Neural crest cell (in vitro differentiated cells): ENCODE measurements at places on chromosomes 3 and 15.

DNA sequence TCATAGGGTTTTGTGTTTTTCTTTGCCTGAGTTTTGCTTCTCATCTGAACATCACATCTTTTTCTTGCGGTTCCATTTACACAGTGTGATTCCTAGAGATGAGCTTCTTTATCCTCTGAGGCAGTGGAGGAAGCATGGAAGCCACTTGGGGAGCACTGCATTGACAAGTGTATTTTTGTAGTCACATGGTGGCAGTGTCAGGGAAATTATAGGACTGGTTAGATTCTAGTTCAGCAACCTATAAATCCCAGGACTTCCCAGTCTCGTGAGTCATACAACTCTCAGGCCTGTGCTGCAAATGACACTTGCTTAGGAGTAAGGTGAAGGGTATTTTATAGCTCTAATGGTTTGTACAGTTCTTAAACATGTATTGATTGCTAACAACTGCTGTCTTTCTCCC lies 58.4 kb downstream of the RBM6 start:
- no peak for DNase-seq

- DNase-seq = no peak
Measured at GRCh38 chr3:9754678-9755077, 4.9 kb downstream of the OGG1 start.

DNA sequence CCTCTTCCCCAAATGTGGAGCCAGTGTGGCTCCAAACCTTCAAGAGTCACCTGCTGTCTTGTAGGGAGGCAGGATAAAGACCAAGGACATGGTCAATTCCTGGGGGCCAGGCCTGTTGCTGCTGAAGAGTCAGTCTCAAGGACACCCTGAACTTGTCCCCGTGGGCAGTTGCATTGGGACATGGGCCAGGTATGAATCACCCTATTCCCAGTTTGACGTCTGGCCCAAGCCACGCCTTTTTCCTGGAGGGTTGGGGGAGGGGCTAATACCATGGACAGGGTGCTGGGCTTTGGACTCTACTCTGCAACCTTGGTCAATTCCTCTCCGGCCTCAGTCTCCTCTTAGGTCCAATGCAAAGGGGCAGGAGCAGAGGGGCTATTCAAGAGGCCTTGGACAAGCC lies 10.4 kb downstream of the ATP2B2 start:
- DNase-seq = no peak

- DNase-seq = no peak
Measured at GRCh38 chr3:135862361-135862760, 103.2 kb upstream of the PPP2R3A start.

GRCh38 chr3:11818033-11818432 lies 28.7 kb downstream of the TAMM41 start:
- no peak for DNase-seq

DNA sequence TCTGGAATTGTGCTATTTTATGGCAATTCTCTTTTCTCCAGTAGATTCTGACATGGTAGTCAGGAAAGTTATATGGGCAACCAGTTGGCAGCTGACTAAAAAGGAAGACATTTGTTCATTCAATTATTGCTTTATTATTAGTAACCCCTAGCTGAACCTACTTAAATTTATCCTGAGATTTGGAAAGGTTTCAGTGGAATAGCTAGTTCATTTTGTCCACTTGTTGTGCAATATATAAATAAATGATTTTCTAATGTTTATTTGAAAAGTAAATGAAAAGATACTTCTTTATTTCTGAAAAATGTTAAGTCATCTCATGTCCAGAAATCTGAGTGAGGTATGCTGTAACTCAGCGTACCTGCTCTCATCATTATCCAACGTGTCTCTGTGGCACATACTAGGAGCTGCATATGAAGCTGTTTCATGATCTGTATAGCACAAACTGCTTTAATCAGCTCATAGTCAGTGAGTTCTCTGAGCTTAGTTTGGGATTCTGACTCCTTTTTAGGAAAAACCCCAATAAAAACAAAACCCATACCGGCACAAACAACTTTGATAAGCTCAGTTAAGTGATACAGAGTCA lies 35.9 kb downstream of the RARB start:
- no peak for DNase-seq

DNA sequence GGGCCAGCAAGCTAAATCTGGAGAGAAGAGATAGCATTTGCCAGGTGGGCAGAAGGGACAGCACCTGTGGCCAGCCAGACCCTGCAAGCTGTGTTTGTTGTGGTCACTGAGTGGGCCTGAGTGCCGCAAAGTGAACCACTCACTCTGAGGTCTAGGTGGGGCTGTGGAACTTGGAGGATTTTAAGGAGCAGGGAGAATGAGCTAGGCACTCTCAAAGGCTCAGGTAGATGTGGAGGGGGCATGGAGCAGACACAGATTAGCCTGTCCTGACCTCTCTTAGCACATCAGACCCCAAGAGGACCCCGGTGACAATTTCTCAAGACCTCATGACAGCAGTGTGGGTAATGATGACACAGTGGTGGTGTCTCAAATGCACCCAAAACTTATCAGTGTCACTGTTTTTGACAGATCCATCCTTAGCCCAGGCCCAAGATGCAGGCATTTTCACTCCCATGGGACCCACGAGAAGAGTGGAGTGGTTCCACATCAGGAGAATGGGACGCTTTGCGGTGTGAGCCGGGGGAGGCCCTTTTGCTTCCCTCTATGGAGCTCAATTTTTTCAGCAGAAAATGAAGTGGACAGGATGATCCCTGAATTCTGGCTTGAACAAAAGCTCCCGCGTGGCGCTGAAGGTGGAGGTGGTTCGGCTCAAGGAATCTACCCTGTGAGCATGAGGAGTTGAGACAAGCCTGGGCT lies 43.8 kb upstream of the TLE3 start:
- no peak for DNase-seq

DNA sequence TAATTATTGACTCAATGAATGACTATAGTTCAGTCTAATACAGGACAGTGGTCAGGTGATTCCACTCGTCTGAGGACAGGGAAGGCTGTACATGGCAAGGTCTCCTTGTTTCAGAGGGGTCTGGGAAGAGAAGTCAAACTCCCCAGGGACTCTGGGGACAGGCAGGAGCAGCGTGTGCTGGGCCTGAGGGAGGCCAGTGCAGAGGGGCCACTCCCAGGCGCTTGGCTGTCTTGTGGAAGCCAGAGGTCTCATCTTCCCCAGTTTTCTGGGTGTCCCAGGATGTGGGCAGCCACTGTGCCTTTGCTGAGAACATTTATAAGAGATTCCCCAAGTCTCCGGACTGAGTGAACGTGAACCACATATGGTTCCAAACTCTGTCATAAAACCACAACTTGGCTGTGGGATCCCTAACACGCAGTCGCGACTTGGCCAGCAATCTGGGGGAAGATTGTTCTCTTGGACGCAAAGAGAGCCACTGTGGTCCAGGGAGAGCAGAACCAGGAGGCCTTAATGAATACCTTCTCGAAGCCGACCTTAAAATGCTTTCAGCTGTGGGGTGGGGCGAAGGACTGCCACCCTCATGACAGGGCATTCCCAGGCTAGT lies 30.4 kb downstream of the BHLHE40 start:
- DNase-seq = no peak

DNA sequence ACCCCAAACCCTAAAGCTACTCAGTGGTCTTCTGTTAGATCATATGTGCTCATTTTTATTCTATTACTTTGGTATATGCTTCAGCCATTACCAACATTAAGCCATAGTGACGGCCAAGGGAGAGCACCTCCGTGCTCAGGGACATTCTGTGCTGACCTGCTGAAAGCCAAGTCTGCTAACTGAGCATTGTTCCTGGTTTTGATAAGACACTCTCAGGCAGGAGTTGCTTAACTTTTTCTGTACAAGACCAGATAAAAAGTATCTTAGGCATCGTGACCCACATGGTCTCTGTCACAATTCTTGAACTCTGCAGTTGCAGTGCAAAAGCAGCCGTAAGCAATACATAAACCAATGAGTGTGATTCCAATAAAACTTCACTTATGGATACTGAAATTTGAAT lies 100.6 kb downstream of the KLHL25 start:
- DNase-seq = no peak

GRCh38 chr3:47475570-47476329 lies at the start of gene SCAP:
Gene SCAP (minus strand): TSS chr3:47475941. CDS start chr3:47442993, 32,948 bp downstream.
- peak; percentile 98 for DNase-seq

- no peak for DNase-seq
Measured at GRCh38 chr3:71876135-71877105, 91.5 kb upstream of the PROK2 start.

DNA sequence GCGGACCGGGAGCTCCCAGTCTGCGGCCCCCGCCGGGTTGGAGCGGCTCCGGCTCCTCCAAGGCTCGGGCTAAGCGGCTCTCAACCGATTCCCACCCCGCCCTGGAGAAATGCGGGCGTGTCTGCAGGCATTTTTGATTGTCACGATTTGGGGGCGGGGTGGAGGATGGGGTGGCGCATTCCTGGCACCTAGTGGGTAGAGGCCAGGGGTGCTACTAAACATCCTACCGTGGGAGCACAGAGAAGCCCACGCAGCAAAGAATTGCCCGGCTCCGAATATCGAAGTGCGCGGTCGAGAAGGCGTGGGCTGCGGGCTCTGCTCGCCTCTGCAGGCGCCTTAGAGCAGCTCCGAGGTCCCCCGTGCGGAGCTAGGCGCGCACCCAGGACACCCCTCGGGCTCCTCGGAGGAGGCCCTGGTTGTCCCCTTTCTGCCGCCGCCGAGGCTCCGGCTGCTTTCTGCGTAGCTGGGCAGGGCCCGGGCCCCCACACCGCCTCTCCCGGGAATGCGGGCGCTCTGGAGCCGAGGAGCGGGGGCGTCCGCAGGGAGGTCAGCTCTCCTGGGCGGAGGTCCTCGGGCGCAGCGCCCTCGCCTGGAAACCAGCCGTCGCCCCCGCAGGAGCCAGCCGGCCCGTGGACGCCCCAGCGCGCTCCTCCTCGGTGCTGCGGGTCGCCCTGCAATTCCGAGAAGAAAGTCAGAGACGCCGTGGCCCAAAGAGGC lies 16.5 kb upstream of the LAMP3 start:
- peak; percentile 40 for DNase-seq
